ENCODE measurements at places on chromosomes 13 and 19.

GRCh38 chr13:52701728-52702465 is 37.7 kb downstream of the CNMD start:
- no peak for DNase-seq

DNA sequence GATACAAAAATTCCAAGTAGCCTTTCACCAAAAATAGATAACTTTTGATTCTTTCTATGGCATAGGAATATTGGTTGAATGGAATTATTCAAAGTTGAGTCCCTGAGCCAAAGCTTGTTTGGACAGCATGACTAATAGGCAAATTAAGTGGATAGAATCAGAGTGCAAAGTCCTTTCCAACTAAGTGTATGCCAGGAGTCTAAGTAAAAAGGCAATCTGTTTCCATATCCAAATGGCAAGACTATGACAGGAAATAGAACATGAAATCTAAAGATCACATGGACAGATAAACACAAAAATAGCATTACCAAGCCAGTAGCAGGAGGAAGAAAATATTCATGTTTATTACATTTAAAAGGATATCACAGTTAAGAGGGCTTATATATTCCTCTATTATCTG is 804.6 kb downstream of the SLITRK6 start:
- no peak for DNase-seq

- DNase-seq: no peak
Measured at GRCh38 chr19:54916822-54917221, 10.9 kb downstream of the NCR1 start.

DNA sequence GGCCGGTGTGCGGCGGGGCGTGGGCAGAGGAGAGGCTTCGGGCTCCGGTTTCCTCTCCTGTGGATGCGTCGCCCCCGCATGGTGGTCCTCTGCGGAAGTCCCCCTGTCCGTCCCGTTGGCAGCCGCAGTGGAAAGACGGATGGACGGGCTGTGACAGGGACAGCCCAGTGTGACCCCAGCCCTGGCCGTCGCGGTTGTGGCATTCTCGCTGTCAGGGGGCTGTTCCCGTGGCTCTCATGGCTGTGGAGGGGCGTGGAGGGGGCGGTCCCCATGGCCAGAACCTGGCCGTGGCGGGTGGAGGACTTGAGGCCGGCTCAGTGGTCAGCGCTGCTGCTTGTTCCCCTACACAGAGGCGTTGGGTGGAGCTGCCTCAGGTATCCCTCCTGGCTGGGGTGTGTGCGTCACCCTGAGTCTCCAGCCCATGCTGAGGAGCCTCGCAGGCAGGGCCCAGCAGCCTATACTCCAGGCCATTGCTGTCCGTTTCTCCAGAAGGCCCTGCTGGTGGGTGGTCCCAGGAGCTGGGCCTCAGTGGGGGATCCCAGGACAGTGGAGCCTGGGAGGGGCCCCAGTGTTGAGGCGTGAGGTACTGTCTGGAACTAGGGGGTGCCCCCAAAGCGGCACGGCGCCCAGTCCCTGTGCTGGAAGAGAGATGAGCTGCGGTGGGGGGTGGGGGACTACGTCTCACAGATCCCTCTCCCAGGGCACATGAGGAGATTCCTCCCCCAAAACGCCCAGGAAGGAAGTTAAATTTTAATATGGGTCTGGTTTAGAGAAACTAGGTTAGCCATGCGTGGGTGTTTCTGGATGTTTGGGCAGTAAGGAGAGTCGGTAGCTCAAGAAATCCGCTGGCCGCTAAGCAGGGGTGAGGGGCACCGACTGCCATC is 20.3 kb downstream of the CSNK1G2 start:
- no peak for DNase-seq

DNA sequence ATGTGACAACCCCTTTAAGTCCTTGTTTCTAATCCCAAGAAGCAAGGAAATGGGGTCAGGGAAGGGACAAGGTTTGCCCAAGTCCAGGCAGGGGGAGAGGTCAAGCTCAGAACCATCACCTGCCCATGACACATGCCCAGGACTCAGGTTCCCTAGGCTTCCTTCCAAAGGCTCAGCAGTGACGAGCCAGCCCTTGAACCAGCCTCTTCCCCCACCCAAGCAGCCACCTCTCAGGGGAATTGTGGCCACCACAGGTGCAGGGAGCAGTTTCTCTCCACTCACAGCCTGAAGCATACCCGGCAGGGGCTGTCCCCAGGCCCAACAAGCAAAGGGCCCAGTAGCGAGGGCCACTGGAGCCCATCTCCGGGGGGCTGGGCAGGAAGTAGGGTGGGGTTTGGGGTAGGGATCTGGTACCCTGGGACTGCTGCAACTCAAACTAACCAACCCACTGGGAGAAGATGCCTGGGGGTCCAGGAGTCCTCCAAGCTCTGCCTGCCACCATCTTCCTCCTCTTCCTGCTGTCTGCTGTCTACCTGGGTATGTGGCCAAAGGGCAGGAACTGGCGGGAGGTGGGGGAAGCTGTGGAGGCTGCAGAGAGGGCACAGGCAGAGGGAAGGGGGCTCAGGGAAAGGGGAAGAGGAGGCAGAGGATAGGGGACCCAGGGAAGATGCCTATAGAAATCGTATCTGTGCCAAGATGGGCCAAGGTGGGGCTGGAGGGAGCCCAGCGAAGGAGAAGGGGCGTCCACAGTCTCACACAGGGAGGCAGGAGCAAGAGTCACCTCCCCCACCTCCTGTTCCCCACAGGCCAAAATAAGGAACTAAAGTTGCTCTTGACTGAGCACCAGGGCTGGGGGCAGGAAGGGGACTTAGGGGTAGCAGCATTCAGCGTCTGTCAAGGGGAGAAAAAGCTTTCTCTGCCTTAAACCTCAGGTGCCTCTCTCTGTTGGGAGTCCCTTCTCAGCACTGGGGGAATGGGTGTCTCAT is at the start of gene CD79A:
Gene CD79A, plus strand, starts transcription at position 433 of the 986 bp plus-strand sequence. Its CDS starts 26 bp downstream, at position 459.
- no peak for DNase-seq

DNA sequence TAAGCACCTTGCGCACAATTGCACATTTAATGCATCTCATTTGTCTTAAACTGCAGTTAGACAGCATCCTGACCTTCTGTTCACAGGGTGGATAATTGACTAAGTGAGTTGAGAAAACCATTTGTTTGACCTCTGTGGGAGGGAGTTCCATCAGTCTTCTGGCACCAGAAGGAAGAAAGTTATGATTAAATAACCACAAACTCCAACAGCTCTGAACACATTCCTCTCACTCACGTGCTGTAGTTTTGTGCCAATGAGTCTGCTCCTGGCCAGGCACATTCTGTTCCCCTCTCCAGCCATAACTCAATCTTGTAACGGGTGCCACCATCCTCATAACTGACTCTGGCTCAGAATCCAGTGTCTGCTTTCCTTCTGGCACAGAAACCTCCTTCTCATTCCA is 817.2 kb downstream of the SLITRK1 start:
- DNase-seq: no peak

GRCh38 chr19:9671655-9672054 is 3.2 kb downstream of the ZNF562 start:
- no peak for DNase-seq

GRCh38 chr13:105016266-105016665 is 1519.2 kb downstream of the EFNB2 start:
- no peak for DNase-seq

DNA sequence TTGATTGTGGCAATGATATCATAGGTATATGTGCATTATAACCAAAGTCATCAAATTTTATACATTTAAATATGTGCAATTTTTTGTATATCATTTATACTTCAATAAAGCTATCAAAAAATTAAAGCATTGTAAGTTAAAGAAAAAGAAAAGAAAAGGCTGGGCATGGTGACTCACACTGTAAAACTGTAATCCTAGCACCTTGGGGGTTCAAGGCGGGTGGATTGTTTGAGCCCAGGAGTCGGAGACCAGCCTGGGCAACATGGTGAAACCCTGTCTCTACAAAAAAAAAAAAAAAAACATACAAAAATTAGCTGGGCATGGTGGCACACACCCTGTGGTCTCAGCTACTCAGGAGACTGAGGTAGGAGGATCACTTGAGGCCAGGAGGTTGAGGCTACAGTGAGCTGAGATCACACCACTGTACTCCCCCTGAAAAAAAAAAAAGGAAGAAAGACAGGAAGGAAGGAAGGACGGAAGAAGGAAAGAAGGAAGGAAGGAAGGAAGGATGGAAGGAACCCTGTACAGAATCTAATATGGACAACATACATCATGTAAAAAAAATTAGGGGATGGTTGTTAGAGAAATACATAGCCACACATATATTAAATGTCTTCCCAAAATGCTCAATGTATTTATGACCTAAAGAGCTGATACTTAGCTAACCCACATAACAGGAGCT is 21.7 kb upstream of the SLC25A30 start:
- no peak for DNase-seq

GRCh38 chr13:49248622-49249002 is 887 bp downstream of the CDADC1 start:
- no peak for DNase-seq

- no peak for DNase-seq
Measured at GRCh38 chr13:50573066-50573465, 270.4 kb downstream of the DLEU7 start.

GRCh38 chr19:51093101-51093500 is 10.4 kb upstream of the KLK14 start:
- DNase-seq: no peak

GRCh38 chr13:103517066-103517767 is 451.0 kb upstream of the SLC10A2 start:
- DNase-seq: no peak

- DNase-seq: peak; percentile 7
Measured at GRCh38 chr13:97344265-97345175, 89.4 kb upstream of the RAP2A start.

GRCh38 chr13:41052441-41052840 is 8.9 kb upstream of the WBP4 start:
- no peak for DNase-seq

GRCh38 chr13:51494156-51494555 is 41.3 kb upstream of the INTS6 start:
- no peak for DNase-seq

- peak; percentile 60 for DNase-seq
Measured at GRCh38 chr13:74135326-74136083, 1.3 kb upstream of the KLF12 start.

DNA sequence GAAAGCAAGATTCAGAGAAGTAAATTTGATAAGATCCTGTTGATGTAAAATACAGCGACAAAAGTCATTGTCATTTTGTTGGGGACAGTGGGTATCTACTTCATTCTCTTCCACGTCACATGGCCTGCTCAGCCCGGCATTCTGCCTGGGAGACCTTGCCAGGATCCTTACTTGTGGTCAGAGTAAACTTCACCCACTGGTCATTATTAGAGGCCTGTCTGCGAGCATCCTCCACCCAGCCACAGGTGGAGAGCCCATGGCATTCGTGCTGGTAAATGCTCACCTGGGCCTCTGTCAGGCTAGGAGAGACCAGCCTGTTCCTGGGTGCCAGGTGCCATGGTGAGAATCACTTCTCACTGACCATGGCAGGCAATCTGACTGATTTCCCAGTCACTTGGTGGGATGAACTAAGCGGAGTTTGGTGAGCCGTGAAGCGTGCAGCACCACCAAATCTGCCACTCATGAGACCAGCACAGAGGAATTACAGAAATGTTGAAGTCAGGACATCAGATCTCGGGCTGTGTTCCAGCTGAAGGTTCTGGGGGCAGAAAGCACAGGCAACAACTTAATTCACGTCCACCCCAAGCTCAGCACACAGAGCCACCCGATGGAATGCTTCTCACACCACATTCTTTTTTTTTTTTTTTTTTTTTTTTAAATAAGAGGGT is 107.0 kb downstream of the SIPA1L3 start:
- DNase-seq: no peak

DNA sequence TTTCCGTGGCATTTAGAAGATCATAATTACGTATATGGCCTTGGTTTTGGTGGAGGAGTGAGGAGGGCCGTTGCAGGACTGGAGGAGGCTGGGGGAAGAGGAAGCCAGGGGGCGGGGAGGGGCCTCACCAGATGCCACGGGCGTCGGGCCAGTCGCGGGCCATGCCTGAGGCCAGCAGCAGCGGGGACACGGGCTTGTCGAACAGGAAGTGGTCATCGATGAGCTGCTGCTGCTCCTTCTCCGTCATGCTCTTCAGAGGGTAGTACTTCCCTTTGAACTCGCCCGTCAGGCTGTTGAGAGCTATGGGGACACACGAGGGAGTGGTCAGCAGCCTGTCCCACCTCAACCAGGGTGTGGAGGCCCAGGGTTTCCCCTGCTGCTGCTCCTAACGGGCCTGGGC is 11.1 kb downstream of the CKM start:
- DNase-seq: no peak

GRCh38 chr19:44661205-44661604 is 10.1 kb upstream of the CEACAM19 start:
- DNase-seq: no peak
